ENCODE measurements at places on chromosomes 16 and 17. TPM values are rescaled to one million over a fixed set of nuclear protein-coding genes. Genes with fewer than 3 reads are reported as not detected.

- no peak for DNase-seq
Observed at GRCh38 chr16:3065069-3065741, at the start of gene IL32. Gene IL32 (plus strand): TSS chr16:3065640. CDS start chr16:3065812, 172 bp downstream.

DNA sequence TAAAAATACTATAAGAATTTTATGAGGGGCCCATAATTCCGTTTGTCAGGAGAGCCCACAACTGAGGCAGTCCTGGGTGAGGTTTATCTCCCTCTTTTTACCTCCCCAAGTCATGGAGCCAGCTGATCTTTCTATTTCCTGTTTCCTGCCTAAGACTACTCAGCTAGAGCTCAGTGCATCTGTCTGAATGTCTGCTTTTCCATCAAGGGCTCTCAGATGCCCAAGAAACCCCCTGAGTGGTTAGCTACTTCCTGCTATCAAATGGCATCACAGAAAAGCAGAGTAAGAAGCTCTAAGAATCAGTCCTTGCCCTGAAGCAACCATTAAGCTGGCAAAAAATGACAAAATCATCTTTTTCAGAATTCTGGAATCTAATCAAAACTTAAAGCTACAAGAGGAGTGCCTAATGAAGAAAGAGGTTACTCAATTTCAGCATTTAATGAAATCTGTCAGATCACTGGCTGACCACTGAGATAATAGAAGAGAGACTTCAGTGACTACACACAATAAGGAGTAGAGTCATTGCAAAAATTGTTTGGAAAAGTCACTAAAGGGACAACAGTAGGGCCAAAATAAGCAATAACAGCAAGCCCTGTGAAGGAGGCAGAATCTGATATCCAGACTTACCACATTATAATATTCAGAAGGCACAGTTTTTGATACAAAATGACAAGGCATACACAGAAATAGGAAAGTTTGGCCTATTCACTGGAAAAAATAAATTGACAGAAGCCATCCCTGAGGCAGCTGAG lies 150.1 kb downstream of the CYB561 start:
- no peak for DNase-seq

- DNase-seq, result no peak
Observed at GRCh38 chr17:17722906-17723353, 41.7 kb downstream of the RAI1 start.

DNA sequence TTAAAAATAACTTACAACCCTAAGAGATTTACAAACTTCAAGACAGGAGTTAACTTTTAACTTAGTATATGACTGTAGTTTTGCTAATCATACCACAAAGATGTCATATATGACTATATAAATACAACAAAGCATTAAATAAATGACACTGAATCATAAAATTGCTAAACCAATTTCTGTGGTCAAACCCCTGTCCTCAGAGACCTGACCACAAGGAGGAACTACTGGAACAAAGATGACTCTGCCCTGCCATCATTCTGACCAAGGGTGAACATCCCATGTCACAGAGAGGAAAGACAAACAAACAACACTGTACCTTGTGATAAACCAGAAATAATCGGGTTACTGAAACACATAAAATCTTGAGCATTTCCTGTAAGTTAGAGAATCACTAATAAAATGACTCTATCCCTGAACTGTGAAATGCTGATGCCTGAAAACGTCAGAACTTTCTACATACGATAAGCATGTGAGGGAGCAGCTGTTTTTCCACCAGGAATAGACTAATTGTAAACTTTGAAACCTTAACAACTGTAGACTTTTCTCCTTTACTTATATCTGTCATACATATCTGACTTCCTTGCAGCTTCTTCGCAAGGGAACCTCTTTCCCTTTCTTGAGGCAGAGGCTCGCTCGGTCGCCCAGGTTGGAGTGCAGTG lies 47.9 kb downstream of the WDR59 start:
- no peak for DNase-seq

GRCh38 chr17:42283241-42284023 lies 4.9 kb upstream of the STAT5A start:
- peak; percentile 27 for DNase-seq

The MEOX1 gene
- 3.9 TPM for total RNA-seq

GRCh38 chr17:36614933-36615332 lies 13.6 kb downstream of the MRM1 start:
- no peak for DNase-seq
